ENCODE measurements at places on chromosomes 13 and 19. TPM values are rescaled to one million over a fixed set of nuclear protein-coding genes. Genes with fewer than 3 reads are reported as not detected.

NCR1 gene
- total RNA-seq, result not detected

TSSK6 gene
- total RNA-seq, result 1.2 TPM

GRCh38 chr19:840519-841206 lies at the start of gene PRTN3:
Gene PRTN3, plus strand, starts transcription at chr19:840999. Its CDS starts 10 bp downstream, at chr19:841009.
- H3K36me3 ChIP-seq, result no peaks in the 10 kb centered on the region
- no peaks in the 10 kb centered on the region for H3K4me1 ChIP-seq
- DNase-seq, result no peak
- peaks cover 49% of the 10 kb centered on the region for H3K27me3 ChIP-seq
- no peak within 1 kb of the TSS for H3K4me3 ChIP-seq

DNA sequence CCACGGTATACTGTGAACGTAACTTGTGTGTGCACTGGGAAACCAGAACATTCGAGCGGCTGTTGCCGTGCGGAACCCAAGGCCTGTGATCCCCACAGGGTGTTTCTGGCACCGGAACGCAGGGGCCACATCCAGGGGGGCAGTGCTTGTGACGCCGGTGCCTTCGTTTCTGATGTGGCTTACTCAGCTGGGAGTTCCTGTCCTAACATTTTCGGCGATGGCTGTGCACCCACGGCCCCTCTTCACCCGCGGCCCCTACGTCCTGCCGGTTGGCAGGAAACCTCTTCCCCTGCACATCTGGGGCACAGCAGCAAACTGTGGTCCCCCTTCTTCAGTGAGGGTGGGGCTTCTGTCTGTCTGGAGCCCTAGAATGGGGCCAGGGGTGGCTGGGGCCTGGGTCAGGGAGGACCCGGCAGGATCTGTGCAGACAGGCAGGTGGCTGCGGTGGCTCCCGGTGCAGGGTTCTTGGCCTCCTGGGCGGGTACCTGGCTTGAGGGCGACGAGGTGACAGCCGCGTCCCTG lies 26.2 kb downstream of the CSNK1G2 start:
- no peaks in the 10 kb centered on the region for H3K27me3 ChIP-seq
- no peak for DNase-seq
- H3K4me1 ChIP-seq, result no peaks in the 10 kb centered on the region
- no peak overlapping the region for H3K27ac ChIP-seq
- no peaks in the 10 kb centered on the region for H3K36me3 ChIP-seq
- no peak overlapping the region for H3K4me3 ChIP-seq

DNA sequence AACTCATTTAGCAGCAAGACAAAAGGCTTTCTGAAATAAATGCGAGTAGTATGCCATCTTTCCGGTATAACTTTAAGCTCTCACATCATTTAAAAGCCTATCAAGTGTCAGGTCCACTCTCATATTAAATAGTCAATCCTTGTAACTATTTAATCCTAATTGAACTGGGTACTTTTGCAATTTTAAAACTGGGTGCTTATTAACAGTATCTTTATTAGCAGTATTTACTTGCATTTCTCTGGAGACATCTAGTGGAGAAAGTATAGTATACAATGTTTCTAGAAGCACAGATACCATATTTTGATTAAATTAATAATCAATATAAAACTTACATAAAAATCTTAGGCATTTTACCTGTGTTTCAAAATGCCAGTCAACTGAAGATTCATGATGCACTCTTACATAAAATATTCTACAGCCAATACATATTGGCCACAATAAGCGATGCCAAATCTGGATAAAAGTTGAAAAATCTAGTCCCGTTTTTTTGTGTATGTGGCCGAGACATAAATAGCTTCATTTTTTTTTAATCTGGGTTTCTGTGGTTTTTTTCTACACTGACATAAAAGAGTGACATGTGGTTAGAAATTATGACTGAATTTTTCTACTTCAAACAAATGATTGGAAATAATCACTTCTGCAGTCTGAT lies 4.3 kb upstream of the POSTN start:
- H3K27ac ChIP-seq, result no peak overlapping the region
- H3K27me3 ChIP-seq, result no peaks in the 10 kb centered on the region
- no peak overlapping the region for H3K4me3 ChIP-seq
- DNase-seq, result no peak

DNA sequence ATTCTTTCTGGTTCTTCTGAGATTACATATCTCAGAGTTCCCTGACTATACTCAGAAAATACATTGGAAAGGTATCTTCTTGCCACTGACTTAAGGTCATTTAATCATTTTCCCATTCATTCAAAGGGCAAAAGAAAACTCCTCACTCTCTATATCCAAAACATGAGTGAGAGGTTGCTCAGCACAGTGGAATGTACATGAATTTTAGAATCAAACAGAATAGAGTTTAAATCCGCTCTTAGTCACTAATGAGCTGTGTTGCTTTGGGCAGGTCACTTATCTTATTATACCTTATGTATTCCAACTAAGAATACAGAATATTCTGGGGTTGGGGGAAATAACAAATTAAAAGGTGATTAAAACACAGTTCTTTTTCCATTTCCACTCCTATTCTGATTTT lies 452.6 kb upstream of the KLF12 start:
- no peak overlapping the region for H3K27ac ChIP-seq
- H3K27me3 ChIP-seq, result no peaks in the 10 kb centered on the region
- no peak for DNase-seq
- no peak overlapping the region for H3K4me3 ChIP-seq
- H3K36me3 ChIP-seq, result no peaks in the 10 kb centered on the region

DNA sequence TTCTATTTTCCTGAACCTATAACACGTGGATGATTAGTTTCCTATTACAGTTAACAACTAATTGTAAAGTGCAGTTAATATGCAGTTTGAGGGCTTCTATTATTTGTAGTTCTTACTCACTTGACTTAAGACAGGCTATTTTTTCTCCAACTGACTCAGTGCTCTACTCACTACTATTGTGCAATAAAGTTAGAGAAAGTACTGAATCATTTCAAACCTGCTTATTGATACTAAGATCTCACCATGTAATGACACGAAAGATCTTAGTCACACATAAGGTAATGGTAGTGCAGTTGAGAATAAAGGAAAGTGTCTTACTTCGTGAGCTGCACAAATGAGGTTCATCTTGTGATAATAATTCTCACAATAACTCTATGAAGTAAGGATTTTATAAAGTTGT lies 22.8 kb upstream of the ITM2B start:
- H3K27me3 ChIP-seq, result no peaks in the 10 kb centered on the region
- no peaks in the 10 kb centered on the region for H3K36me3 ChIP-seq
- no peak overlapping the region for H3K4me3 ChIP-seq
- no peak for DNase-seq
- H3K4me1 ChIP-seq, result no peaks in the 10 kb centered on the region

DNA sequence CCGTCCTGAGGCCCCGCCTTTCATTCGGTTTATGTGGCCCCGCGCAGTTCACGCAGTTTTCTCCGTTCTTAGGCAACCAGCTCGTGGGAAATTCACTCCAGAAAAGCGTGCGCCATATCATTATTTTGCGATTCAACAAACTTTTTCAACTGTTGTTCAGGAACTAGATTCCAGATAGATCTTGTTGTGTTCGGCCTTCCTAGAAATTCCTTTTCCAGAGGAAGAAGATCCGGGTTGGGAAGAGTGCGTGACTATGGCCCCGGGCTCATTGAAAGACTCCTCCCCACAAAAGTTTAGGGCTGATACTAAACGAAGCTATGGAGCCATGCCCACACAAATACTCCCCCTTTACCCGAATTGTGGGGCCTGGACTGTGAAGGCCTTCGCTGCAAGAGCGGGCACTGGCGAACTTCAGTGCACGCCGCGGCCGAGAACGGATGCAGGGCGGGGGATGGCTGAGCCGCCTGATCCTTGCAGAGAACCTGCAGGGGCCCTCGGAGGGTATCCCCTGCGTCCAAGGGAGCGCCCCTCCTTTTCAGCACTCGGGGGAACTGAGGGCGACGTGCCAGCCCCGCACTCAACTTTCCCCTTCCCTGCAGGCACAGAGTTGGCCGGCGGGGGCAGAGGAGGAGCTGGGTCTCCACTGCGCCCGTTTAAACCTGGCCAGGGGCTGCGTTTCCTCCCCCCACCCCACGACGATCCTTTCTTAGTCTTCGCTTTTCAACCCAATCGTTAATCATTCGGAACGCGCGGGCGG lies 904 bp upstream of the SOX1 start:
- no peak for DNase-seq
- peaks cover 84% of the 10 kb centered on the region for H3K27me3 ChIP-seq
- H3K4me3 ChIP-seq, result peak overlapping the region; percentile 45
- peaks cover 23% of the 10 kb centered on the region for H3K4me1 ChIP-seq

- H3K27ac ChIP-seq, result no peak overlapping the region
- no peaks in the 10 kb centered on the region for H3K4me1 ChIP-seq
- no peak for DNase-seq
- no peaks in the 10 kb centered on the region for H3K36me3 ChIP-seq
These were observed 75.9 kb downstream of the MYCBP2 start for GRCh38 chr13:77250975-77251374.

GRCh38 chr13:27028683-27029480 lies 142.7 kb downstream of the USP12 start:
- H3K27me3 ChIP-seq, result no peaks in the 10 kb centered on the region
- no peaks in the 10 kb centered on the region for H3K36me3 ChIP-seq
- no peak for DNase-seq
- H3K4me1 ChIP-seq, result no peaks in the 10 kb centered on the region

DNA sequence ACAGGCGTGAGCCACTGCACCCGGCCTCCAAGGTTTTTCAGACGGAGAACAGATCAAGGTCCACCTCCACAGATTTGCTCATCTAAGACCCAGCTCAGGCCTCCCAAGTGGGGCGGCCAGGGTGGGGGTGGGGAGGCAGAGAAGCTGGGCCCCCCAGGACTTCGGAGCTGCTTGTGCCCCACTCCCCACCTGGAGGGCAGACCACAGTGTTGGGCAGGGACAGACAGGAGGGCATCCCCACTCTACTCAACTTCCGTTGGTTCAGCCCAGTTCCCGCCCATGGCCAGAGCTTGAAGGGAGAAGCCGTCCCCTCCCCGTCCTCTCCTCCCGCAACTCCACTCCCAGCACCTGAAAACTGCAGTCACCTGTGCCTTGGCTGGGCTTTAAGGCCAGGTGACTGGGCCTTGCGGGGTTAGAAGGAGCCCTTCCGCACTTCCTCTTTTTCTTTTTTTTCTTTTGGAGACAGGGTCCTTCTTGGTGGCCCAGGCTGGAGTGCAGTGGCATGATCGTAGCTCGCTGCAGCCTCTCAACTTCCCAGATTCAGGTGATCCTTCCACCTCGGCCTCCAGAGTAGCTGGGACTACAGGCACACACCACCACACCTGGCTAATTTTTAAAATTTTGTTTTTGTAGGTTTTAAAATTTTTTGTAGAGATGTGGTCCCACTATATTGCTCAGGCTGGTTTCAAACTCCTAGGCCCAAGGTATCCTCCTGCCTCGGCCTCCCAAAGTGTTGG lies 734 bp upstream of the LRRC8E start:
- peaks cover 6% of the 10 kb centered on the region for H3K4me1 ChIP-seq
- H3K4me3 ChIP-seq, result no peak overlapping the region
- no peak for DNase-seq
- no peaks in the 10 kb centered on the region for H3K36me3 ChIP-seq

DNA sequence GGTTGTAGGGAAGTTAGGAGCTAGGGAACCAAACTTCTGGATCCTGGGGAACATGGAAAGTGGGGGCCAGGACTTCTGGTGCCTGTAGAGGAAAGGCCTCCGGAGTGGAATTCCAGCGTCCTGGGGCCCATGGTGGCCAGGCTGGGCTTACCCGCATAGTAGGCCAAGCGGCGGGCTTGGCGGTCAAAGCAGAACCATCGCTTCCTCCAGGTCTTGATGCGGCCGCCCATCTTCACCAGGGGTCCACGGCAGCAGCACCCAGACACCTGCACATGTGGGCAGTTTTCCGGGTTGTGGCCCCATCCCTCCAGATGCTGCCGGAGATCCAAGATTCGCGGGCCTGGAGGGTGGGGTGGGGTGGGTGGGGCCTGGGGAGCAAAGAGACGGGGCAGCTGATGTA lies 13.8 kb upstream of the LYPD3 start:
- no peak overlapping the region for H3K4me3 ChIP-seq
- no peak for DNase-seq
- no peak overlapping the region for H3K27ac ChIP-seq
- H3K4me1 ChIP-seq, result peaks cover 10% of the 10 kb centered on the region

DNA sequence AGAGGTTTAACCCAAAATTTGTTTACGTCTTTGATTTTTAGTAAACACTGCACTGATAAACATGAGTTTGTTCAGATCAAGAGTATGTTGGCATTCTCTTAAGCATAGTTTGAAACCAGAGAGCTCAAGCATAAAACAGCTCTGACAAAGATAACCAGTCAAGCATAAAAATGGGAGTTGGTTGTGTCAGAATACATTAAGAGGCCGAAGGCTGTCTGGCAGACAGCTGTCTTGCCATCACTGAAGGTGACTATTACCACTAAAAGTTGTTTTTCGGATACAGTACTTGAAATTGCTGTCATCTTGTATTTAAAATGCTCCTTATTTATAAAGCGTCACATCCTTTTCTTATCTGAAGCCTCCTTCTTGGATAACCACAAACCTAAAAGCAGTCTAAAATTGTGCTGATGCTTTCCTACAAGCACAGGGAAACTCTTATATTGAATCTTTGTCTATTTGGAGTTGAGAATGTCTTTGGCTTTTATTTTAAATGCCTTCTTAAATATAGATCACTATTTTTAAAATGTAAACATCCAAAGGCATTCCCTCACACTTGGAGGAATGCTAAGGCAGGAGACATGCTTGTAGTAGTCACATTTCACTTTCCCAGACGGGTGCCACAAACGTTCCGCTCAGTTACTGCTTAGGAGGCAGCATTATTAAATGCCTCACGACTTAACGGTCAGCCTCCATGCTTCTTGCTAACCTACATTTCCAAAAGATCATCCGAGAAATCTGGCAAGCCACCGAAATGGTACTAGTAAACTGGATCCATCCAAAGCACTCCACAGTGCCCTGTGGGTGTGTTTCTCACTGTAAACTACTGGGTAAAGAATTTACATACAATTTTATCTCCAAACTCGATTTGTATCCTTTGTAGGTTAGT lies 1.5 kb downstream of the SMAD9 start:
- H3K4me3 ChIP-seq, result peak overlapping the region; percentile 73
- H3K4me1 ChIP-seq, result peaks cover 38% of the 10 kb centered on the region
- H3K36me3 ChIP-seq, result no peaks in the 10 kb centered on the region
- no peak for DNase-seq
- peak overlapping the region; percentile 81 for H3K27ac ChIP-seq

DNA sequence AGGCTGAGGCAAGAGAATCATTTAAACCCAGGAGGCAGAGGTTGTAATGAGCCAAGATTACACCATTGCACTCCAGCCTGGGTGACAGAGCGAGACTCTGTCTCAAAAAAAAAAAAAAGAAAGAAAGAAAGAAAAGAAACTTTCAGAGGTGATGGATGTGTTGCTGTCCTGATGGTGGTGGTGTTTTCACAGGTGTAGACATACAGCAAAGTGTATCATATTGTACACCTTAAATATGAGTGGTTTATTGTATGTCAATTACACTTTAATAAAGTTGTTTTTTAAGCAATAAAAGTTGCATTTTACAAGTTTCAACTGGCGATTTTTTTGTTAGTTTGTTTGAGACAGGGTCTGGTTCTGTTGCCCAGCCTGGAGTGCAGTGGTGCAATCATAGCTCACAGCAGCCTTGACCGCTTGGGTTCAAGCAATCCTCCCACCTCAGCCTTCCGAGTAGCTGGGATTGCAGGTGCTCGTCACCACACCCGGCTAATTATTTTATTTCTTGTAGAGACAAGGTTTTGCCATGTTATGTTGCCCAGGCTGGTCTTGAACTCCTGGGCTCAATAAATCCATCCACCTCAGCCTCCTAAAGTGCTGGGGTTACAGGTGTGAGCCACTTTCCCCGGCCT lies 13.5 kb upstream of the INSR start:
- H3K4me3 ChIP-seq, result no peak overlapping the region
- DNase-seq, result no peak
- no peaks in the 10 kb centered on the region for H3K27me3 ChIP-seq
- no peaks in the 10 kb centered on the region for H3K4me1 ChIP-seq
- no peak overlapping the region for H3K27ac ChIP-seq
- no peaks in the 10 kb centered on the region for H3K36me3 ChIP-seq

Data from sigmoid colon (tissue), 7 donors.